ENCODE measurements at places on chromosomes 12 and 14.

DNA sequence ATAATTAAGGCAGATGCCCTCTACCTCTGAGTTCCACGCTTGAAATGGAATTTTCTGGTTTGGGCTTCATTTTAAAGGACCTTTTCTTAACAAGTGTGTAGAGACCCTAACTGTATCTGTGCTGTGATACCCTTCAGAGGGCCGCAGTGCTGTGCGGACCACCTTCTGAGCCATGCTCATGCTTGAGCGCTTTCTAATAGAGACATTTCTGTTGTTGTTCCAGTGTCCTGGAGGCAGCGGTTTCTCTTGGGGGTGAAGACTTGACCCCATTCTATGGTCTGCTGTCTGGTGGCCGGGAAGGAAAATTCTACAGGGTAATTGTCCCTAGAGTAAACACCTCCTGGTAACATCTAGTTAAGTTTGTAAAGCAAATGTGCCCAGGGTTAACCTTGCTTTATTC lies 46.7 kb upstream of the BCL7A start:
- no peak for DNase-seq

GRCh38 chr12:68374307-68374982 lies 42.3 kb upstream of the MDM1 start:
- DNase-seq: peak; percentile 55

DNA sequence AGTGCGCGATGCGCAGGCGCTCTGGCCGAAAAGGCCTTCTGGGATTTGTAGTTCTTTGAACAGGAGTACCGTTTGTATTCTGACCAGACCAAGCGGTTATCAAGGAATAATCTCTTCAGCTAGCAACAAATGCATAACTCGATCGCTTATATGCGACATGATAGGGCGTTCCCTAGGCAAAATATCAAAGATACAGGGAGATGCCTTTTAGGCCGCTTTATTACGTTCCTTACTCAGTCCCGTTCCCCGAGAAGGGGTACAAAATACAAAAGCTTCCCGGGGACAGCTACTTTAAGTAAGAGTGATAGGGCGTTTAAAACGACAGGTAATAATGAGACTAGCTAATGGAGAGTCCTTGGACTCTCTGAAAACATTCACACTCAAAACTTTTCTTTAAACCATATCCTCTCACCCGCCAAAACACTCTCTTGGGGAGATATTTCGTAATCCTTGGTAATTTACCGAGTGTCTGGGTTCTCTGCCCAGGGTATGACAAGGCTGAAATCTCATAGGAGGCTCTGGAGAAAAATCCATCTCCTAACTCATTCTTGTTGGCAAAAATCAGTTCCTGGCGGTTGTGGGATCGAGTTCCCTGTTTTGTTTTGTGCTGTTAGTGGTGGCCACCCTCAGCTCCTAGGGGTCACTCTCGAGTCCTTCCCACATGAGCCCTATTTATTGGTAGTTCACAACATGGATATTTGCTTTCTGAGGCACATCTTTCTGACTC lies 412 bp upstream of the SNW1 start:
- DNase-seq: no peak

GRCh38 chr12:46546634-46547273 lies 174.2 kb upstream of the SLC38A2 start:
- peak; percentile 20 for DNase-seq

DNA sequence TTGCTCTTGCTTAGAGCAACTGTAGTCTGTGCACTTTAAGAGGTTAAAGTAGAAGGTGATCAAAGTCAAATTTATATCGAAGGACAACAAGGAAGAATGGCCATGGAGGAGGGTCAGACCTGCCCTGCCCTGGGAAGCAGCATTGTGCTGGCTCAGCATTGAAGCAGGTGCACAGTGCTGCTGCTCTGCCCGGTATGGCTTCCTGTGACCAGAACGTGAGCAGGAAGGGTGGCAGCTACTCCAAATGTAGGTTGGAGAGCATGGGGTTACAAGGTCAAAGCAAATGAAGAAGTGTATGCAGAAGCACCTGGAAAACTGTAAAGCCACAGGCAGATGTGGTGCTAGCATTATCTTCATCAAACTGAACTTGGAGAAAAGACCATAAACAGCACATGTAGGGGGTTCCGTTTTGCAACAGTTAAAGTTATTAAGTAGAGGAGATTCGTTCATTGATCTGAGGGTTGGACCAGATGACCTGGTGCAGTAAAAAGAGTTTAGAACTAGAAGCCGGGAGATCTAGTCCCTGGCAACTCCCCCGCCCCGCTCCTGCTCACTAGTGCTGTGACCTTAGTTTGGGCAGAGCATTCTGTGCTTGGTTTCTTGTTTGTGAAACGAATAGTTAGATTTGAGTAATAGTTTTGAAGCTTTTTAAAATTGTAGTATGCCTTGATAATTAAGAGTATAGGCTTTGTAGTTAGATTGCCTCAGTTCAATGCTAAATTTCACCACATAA lies 84.2 kb downstream of the SCN8A start:
- DNase-seq: no peak

- DNase-seq: no peak
Measured at GRCh38 chr12:2301531-2302461, 249.0 kb downstream of the CACNA1C start.

GRCh38 chr14:70188659-70189455 lies at the start of gene SLC8A3:
Gene SLC8A3 (minus strand): TSS chr14:70188951. CDS start chr14:70168422, 20,529 bp downstream.
- peak; percentile 65 for DNase-seq

GRCh38 chr12:9809338-9809737 lies 17.9 kb upstream of the KLRF1 start:
- no peak for DNase-seq

GRCh38 chr12:47833591-47834012 lies 13.9 kb upstream of the HDAC7 start:
- DNase-seq: no peak

- DNase-seq: no peak
Measured at GRCh38 chr12:15225136-15225862, 4.1 kb upstream of the RERG start.

DNA sequence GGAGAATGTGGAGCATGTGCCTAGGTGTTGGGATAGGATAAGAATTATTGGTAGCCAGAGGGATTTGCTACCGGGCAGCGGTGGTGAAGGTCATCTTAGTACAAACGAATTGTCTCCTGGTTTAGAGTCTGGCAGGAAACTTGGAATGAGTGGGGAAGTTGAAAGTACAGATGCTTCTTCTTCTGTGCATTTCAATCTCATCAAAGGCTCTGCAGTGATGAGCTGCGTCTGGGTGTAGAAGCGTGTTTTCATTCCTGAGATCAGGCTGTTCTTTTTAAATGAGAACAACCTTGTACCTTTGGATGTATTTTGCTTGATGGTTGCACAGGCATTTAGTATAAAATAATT lies 2.1 kb downstream of the WNK1 start:
- DNase-seq: no peak

- no peak for DNase-seq
Measured at GRCh38 chr12:15662983-15663659, 126.1 kb downstream of the EPS8 start.

GRCh38 chr14:77059276-77059915 lies 30.9 kb upstream of the IRF2BPL start:
- DNase-seq: no peak

DNA sequence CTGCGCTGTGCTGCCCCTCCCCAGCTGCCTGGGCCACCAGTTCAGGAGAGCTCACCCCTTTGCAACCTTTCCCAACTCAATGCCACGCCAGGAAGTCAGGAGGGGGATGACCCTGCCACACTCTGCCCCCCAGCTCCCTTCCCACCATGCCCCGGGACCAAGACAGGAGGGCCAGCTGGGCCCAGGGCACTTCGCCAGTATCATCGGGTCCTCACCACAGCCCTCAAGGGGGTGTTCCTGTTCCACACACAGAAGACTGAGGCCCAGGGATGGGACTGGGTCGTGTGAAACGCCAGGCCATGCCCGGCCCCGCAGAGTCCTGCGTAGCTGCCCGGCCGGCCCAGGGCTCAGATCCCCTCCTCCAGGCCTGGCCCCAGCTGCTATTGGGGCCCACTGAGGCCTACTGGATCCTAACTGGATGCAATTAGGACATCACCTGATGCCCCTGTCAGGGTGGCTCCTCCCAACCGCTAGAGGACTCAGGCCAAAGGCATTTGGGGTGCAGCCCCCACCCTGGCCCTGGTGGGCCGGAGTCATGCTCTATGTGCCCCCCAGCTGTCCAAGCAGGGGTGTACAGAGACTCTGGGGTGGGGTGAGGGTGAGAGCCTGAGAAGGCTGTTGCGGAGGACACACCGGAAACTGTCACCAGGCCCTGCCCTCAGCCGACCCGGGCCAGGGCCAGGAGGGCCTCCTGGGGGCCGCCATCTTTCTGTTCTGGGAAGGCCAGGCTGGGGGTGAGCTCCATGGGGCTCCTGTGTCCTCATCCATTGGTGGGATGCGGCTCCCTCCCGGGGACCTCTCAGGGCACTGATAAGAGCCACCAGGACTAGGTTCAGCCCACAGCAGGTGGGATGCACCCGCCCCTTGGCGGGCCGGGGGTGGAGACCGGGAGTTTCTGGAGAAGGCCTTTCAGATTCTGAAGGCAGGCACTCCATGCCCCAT lies 29.3 kb upstream of the ANKRD9 start:
- no peak for DNase-seq

DNA sequence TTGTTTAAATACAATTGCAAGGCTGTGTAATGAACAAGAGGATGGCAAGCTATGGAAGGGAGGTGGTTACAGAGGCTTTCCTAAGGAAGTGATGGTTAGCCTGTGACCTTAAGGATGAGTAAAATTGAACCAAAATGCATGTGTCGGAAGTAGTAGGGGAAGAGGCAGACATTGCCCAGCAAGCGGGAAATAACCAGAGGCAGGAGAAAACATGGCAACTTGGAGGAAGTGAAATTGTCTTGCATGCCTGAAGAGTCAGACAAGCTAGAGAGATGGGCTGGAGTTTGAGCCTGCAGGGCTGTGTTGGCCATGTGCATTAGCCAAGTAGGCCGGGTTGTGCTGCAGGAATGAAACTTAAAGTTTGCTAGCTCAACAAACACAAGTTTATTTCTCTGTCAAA lies 96.2 kb downstream of the BTG1 start:
- no peak for DNase-seq

GRCh38 chr12:18634382-18634781 lies 103.4 kb downstream of the PLCZ1 start:
- no peak for DNase-seq

- DNase-seq: no peak
Measured at GRCh38 chr14:96445844-96446710, 54.1 kb downstream of the AK7 start.

GRCh38 chr14:47065326-47065725 lies 413.7 kb upstream of the RPL10L start:
- no peak for DNase-seq

DNA sequence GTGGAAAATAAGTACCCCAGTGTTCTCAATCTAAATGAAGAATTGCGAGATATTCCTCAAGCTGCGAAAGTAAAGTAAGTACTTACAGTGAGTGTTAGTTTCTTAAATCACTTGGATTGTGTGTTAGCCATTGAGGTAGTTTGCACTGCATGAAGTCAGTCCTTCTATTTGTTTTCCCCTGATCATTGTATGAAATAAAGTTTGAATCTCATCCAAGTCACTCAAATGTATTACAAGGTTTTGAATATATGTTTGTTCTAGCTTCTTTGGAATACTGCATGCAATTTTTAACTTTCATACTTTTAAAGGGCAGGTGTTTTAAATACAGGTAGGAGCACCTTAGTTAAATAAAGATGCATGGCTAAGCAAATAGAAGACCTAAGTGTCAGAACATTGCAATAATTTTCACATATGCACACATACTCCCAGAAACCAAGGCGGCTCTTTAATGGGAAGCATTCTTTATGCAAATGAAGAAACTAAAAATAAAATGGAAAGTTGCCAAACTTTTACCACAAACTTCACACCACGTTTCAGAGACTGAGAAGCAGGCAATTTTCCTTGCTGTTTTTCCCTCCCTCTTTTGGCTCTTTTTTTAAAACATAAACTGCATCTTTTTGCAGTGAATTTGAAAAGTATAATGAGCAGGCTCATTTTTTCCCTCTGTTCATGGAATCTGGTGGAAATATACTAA lies 105.6 kb downstream of the GPR135 start:
- no peak for DNase-seq

GRCh38 chr14:61720294-61720661 lies 25.0 kb downstream of the HIF1A start:
- no peak for DNase-seq

DNA sequence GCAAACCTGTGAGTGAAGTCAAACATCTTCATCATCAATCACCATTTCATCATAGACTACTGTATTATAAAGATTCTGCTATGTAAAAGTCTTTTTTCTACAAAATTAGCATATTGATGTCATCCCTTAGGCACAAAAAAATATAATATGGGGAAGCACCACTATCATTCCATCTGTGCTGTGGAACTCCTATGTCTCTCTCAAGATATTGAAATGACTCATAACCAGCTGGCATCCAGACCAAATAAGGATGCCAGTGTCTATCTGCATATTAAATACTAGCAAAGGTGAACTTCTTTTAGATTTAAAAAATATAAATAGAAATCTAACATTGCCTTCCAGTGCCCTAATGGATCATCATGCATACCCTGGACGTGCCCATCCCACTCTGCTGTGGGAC lies 17.9 kb upstream of the DCAF5 start:
- DNase-seq: no peak

GRCh38 chr14:34450542-34450915 lies 11.5 kb downstream of the SPTSSA start:
- no peak for DNase-seq

DNA sequence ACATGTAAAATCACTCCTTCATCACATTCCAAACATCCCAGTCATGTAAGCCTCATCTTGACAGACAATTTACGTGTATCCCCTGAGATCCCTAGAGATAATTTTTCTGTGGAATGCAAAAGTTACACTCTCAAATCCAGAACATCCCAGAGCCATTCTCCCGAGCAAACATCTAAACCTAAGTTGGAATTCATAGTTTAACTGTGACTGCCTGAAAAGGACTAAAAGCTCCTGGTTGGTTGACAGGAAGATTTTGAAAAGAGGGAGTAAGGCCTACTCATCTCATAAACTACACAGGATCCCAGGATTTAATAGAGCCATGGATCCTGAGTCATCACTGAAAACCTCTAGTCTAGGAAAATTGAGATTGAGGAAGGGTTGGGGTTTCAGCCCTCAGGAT lies 123.6 kb downstream of the SCN8A start:
- DNase-seq: no peak

- no peak for DNase-seq
Measured at GRCh38 chr12:57380300-57380699, 50.5 kb downstream of the R3HDM2 start.

- no peak for DNase-seq
Measured at GRCh38 chr12:60845696-60846095, 1249.9 kb downstream of the SLC16A7 start.

DNA sequence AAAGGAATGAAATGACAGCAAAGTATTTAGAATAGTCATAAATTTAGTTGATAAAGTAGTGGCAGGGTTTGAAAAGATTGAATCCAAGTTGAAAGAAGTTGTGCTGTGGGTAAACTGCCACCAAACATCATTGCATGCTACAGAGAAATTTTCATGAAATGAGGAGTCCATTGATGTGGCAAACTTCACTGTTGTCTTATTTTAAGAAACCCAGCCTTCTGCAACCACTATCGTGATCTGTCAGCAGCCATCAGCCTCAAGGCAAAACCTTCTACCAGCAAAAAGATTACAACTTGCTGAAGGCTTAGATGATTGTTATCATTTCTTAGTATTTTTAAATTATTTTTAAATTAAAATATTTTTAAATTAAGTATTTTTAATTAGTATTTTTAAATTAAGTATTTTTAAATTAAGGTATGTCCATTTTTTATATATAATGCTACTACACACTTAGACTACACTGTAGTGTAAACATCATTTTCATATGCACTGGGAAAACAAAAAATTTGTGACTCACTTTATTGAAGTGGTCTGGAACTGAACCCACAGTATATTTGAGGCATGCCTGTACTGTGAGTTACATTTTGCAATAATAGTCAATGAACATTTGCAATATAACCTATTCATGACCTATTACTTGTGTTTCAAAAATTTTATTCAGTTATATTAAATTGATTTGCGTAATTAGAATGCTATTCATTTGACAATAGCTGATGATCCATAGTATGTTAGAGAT lies 67.2 kb upstream of the SYT1 start:
- no peak for DNase-seq

All from GM19239 (cell line).